ENCODE measurements at places on chromosomes 7 and 10. TPM values are rescaled to one million over a fixed set of nuclear protein-coding genes. Genes with fewer than 3 reads are reported as not detected.

Gene BICC1
- 17.0 TPM for total RNA-seq

Gene HEPACAM2
- total RNA-seq = not detected

DNA sequence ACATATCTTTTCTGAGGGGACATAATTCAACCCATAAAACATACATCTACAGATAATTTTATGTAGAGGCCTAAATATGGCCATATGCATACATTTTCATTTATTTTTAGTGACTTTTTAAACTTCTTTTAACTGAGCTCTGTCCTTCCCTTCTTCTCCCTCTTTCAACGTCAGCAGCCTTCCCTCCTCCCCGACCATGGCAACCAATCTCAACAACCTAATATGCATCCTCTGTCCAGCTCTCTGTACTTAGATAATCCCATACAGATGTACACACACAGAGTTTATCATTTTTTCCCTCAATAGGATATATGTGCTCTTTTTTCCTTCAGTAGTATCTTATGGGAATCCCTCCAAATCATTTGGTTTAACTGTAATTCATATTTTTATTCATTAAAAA lies 94.3 kb downstream of the CCDC71L start:
- DNase-seq = no peak

- DNase-seq = no peak
Measured at GRCh38 chr7:130084037-130084875, 13.9 kb downstream of the KLHDC10 start.

GRCh38 chr7:27746978-27747377 lies 7.0 kb downstream of the TAX1BP1 start:
- DNase-seq = no peak

Gene C10orf67
- not detected for total RNA-seq

GRCh38 chr10:130236711-130237110 lies 100.5 kb downstream of the GLRX3 start:
- peak; percentile 43 for DNase-seq

Gene DKK1
- total RNA-seq = 11.4 TPM

DNA sequence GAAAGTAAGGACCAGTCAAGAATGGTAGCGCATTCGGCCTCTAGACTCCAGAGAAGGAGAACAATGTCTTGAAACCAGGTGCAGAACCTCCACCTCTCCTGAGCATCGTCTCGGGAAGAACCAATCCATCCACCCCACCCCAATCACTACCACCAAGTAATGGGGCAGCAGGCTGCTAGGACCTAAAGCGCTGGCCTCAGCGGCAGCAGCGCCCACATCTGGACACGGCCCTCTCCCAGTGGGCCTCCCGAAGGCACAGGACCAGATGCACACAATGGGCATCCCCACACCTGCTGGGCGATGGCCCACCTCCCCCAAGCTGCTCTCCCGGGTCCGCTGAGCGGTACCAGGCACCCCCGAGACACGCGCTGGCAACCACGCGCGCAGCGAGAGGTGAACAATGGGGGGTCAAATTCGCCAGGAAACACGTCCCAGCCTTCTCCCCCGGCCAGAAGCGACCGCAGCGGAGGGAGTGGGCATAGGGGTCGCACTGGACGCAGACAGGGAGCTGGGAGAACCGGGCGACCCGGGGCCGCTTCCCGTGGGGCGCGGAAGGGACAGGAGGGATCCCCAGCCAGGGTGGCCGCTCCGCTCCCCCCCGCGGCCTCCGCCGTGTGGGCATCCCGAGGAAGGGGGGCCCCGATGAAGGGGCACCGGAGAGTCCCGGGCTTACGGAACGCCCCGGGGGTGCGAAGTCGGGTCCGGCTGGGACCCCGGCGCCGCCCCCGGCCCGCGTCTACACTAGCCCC lies 506 bp downstream of the CTTNBP2 start:
- DNase-seq = no peak

Gene NPC1L1
- 0.29 TPM for total RNA-seq

Gene FAS
- total RNA-seq = 10.4 TPM

DNA sequence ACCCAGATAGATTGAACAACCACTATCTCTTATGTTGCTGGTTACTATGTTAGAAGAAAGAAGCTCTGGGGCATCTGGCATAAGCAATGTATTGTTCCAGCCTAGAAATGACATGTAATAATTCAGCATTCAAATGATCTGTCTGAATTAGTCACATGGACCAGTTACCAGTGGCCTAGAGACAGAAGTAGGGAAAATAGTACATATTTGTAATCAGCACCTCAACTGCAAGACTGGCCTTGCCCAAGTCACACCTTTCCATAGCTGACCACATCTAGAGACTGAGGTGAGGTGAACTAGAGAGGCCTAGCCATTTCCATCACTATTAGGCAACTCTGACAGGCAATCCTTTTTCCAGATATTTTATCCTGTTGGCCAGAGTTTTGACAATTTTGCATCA lies 315.6 kb upstream of the KCND2 start:
- no peak for DNase-seq

- no peak for DNase-seq
Measured at GRCh38 chr7:88233828-88234227, 14.0 kb upstream of the SRI start.

Gene EEF1AKMT2
- 13.5 TPM for total RNA-seq

GRCh38 chr10:58299580-58299979 lies 30.6 kb downstream of the CISD1 start:
- DNase-seq = no peak

Gene SLC26A5
- total RNA-seq = 0.19 TPM

Gene CCT6A
- total RNA-seq = 99.8 TPM

GRCh38 chr10:129079705-129080104 lies 387.3 kb upstream of the MGMT start:
- DNase-seq = no peak

DNA sequence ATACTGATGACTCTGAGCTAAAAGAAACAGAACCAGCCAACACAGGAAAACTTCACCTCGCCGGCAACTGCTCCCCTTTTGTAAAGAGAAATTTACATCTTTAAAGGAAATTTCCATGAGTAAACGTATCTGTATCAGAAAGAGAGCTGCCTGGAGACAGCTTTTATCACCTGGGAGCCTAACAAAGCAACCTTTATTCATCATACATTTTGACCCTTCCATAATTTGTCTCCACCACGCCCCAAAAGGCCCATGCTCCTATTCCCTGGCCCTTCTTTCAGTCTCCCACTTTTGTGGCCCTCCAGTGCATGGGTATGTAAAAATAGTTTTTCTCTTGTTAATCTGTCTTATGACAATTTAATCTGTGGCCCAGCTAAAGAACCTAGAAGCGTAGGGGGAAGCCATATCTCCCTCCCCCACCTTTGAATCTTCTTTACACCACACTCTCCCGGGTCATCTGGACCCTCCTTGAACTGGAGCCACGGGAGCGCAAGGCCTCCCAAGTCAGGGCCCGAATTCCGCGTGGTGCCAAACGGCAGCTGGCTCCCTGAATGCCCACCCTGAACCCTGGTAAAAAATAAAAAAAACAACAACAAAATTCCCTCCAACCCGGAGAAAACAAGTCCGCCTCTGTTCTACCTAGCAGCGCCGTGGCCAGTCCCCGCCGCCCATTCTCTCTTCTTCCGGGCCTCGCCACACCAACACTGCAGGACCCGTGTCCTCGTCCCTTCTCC lies 15.4 kb upstream of the FKBP9 start:
- DNase-seq = no peak

- no peak for DNase-seq
Measured at GRCh38 chr7:29588900-29589696, 25.5 kb downstream of the PRR15 start.

GRCh38 chr10:78236416-78237015 lies 202.9 kb downstream of the RPS24 start:
- peak; percentile 67 for DNase-seq

Gene HTRA1
- total RNA-seq = 191 TPM

DNA sequence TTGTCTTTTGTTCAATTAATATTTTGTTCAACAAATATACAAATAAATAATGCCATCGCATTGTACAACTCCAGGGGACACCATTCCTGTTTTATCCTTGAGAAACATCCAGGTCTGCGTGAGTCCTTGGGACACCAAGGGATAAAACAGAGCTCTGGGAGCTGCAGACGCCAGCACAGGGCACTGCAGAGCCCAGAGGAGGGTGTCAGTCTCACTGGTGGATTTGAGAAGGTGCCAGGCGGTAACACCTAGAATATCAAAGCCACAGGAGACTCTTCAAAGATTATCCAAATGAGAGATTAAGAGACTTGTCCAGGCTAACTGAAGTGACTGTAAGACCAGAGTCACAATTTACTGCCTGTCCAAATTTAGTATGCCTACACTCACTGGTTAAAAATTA lies 55.3 kb downstream of the TEX36 start:
- no peak for DNase-seq

GRCh38 chr10:76657337-76658012 lies 980.1 kb downstream of the KCNMA1 start:
- no peak for DNase-seq

GRCh38 chr7:51349820-51350545 lies 33.4 kb upstream of the COBL start:
- DNase-seq = no peak

- DNase-seq = no peak
Measured at GRCh38 chr10:65416094-65416493, 1509.7 kb upstream of the LRRTM3 start.

Gene PIP
- not detected for total RNA-seq

DNA sequence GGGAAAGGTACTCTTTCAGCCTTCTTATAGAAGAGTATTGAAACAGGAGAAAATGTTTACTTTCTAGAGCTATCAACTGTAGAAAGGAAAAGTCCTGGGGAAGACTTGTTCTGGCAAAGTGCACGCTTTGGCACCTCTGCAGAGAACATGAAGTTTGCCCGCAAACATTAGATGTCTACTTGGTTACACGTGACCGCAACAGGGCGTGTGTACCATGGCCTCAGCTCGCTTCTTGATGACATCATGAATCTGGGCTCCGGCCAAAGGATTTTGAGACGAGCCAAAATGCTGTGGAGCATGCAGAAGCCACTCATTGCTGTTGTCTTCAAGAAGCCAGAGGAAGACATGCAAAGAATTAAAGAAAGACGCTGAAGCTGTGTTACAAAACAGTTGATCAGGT lies 8.6 kb upstream of the TAS2R60 start:
- DNase-seq = no peak

DNA sequence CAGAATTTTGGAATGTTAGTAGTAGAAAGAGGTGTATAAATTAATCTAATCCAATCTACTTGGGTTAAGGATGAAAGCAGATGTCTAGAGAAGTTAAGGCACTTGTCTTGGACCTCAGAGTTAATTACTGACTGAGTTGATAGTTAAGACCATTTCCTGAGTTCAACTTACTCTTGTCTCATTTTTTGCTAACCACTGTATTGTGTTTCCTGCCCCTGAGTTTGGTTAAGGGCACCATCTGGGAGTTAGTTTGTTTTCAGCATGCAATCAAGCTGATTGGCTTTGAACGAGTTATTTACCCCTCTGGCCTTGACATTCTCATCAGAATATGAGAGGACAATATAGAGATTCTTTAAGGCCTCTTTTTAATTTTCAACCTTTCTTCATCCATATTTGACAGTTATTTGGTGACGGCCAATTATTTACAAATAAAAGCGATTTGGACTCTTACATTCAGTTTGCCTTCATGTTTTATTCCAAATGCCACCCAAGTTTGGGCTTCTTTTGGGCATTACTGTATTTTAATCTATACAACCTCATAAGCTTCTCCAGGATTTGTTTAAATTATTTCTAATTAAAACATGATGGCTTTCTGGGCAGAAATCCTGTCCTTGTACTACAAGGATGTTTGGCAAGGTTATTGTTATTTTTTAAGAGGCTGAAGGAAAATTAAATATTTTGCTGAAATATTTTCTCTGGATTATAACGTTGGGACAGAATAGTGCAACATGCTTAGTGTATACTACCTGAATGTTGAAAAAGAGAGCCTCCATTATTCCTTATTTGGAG lies 225.0 kb downstream of the CACNB2 start:
- DNase-seq = no peak

DNA sequence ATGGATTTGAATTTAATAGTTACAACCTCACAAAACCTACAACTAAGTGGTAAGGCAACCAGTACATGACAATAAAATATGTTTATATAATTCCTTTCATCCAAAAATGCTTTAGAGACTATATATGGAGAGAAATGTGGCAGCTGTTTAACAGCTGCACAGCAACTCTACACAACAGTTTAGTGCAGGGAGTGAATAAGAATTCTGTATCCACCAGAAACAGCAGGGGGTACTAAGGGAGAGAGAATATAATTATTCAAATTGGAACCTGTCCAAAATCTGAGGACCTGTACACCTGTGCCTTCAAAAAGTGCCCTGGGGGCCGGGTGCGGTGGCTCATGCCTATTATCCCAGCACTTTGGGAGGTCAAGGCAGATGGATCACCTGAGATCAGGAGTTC lies 49.6 kb downstream of the POLL start:
- no peak for DNase-seq

DNA sequence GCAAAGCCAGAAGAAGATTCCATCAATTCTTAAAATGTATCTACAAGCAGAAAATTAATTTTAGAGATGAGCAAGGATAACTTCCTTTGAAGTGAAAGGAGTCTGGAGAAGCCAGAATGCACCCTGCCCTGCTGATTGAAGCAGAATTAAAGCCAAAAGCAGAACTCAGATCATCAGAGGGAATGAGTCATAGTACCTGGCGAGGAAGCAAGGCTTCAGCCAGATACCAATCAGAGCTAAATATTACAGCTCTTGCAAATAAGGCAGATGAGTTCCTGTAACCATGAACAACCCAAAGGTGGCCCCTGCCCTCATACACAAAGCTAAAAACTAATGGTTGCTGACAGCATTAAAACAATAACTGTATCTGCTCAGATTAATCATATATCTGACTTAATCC lies 10.4 kb downstream of the HTR7 start:
- DNase-seq = no peak

GRCh38 chr7:28418311-28418710 lies 6.0 kb downstream of the CREB5 start:
- DNase-seq = no peak

Gene LIPF
- not detected for total RNA-seq

DNA sequence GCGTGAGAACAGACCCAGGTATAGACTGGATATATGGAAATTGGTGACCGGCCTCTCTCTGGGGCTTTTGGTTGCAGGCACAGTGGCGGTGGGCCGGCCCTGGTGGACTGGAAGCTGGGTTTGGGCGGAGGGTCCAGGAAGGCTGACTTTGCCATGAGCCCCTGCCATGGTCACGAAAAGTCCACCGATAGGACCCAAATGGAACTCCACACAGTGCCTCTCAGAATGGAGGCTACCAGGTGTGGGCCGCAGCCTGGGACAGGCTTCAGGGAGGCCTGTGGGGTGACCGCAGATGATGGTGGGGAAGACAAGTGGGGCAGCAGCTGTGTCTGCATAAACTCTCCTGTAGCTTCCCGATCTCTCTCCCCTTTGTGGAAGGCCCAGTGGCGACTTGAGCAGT lies 123.2 kb downstream of the DNAJB6 start:
- peak; percentile 84 for DNase-seq

Gene ZPBP
- total RNA-seq = not detected
